ENCODE measurements at places on chromosomes 13 and 19. TPM values are rescaled to one million over a fixed set of nuclear protein-coding genes. Genes with fewer than 3 reads are reported as not detected.

GRCh38 chr13:24893863-24894262 lies 129.9 kb downstream of the RNF17 start:
- no peak for DNase-seq

DNA sequence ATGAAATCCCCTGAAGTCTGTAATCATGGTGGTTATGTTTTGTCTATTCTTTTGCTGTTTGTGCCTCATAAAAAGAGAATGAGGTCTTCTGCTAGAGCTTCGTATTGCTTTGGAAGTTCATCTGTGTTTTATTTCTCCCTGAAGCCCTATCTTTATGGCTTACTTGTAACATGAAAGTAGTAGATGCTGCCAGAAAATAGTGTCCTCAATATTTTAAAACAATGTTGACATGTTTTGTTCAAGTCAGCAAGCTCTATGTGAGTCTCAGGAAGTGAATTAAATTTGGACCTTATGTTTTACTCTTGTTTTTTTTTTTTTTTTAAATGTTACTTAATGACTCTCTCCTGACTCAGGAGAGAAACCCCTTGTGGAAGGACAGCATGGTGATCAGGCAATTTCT lies 130.5 kb downstream of the B3GLCT start:
- DNase-seq = no peak

GRCh38 chr13:106377931-106378662 lies 157.4 kb downstream of the EFNB2 start:
- DNase-seq = no peak

- DNase-seq = no peak
Observed at GRCh38 chr13:77056886-77057285, 29.9 kb upstream of the FBXL3 start.

- no peak for DNase-seq
Observed at GRCh38 chr13:25231517-25231916, 55.8 kb downstream of the MTMR6 start.

DNA sequence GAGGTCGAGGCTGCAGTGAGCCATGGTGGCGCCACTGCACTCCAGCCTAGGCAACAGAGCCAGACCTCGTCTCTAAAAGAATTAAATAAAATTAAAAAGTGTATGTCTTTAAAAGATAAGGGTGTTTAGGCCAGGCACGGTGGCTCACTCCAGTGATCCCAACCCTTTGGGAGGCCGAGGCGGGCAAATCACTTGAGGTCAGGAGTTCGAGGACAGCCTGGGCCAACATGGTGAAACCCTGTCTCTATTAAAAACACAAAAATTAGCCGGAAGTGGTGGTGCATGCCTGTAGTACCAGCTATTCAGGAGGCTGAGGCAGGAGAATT lies 7.5 kb upstream of the SDHAF1 start:
- no peak for DNase-seq

DNA sequence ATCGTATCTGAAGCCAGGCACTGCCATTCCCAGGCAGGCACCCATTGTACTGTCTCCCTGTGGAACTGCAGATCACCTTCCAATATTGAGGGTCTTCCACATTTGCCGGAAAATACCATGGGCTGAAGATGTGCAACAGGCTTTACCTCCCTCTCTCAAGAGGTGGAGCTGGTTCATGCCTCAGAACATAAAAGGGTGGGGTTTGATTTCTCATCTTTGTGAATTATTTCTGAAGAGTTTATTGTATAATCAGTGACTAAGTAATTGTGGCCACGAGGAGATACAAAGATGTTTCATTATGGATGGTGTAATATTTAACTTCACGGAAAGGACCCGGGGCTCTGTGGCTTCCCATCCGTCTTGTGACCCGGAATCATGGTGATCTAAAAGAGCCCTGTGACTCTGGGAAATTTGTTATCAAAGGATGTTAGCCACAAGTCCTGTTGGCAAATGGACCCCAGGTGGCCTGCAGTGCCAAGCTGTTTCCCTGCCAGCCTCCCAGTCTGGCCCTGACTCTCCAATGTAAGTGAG lies 230.5 kb downstream of the LACC1 start:
- DNase-seq = no peak

DNA sequence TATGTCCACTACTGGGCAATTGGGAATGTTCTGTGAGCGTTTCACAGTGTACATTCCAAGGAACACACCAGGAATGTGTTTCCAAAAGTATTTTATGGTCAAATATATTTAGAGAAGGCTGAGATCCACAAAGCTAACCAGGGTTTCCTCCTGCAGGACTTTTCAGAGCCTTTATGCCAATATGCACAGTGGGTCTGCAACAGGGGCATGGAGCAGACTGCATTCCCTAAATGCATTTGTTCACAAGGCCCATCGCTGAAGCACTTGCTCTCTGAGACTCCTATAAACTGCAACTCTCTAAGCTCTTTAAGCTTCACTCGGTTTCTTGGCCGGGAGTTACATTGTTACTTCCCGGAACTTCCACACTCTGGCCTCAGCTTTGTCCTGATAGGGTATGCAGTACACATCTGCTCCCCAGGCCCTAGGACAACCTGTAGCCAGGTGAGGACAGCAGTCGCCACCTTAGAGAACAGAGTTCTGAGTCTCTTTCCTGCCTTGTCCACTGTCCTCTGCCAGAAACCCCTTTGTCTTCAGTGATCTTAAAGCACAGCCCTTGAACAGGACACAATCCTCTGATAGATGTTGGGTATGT lies 33.5 kb downstream of the FBN3 start:
- no peak for DNase-seq

DNA sequence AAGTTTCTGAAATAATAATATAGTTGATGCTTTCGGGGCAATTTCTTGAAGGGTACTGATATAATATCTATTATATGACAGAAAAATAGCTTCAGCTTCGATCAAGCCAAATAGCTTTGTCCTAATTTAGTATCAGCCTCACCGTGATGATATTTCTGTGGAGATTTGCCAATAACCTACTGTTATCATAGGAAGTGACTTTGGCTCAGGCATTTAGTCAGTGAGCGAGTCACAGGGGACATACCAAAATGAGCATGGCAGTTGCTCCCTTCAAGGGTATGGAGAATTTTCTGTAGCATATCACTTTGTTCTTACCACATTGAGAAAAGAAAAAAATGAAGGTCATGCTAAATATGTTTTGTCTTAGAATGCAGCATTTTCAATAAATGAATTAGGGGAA lies 767.6 kb upstream of the SLITRK1 start:
- DNase-seq = no peak

- no peak for DNase-seq
Observed at GRCh38 chr13:43389983-43390382, 366.6 kb downstream of the DNAJC15 start.

- DNase-seq = no peak
Observed at GRCh38 chr19:46753420-46754155, 7.3 kb upstream of the STRN4 start.

GRCh38 chr13:97477844-97478243 lies 43.9 kb downstream of the RAP2A start:
- DNase-seq = no peak

DNA sequence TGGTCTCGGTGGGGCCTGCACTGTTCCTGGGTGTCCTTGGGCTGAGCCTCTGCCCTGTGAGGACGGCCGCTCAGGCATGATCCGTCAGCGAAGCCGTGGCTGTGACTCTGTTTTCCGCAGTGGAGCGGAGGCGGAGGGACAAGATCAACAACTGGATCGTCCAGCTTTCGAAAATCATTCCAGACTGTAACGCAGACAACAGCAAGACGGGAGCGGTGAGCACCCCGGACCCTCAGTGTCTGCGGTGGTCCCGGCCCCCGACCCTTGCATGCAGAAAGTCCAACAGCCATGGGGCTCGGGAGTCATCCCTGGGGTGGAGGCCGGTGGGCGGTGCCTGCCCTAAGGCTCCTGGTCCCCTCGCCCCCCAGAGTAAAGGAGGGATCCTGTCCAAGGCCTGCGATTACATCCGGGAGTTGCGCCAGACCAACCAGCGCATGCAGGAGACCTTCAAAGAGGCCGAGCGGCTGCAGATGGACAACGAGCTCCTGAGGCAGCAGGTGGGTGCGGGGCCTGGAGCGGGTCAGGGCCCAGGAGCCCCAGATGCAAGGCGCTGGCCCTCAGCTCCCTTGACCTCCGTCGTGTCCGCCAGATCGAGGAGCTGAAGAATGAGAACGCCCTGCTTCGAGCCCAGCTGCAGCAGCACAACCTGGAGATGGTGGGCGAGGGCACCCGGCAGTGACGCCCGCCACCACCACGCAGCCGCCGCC lies 3.6 kb upstream of the HAMP start:
- DNase-seq = no peak

DNA sequence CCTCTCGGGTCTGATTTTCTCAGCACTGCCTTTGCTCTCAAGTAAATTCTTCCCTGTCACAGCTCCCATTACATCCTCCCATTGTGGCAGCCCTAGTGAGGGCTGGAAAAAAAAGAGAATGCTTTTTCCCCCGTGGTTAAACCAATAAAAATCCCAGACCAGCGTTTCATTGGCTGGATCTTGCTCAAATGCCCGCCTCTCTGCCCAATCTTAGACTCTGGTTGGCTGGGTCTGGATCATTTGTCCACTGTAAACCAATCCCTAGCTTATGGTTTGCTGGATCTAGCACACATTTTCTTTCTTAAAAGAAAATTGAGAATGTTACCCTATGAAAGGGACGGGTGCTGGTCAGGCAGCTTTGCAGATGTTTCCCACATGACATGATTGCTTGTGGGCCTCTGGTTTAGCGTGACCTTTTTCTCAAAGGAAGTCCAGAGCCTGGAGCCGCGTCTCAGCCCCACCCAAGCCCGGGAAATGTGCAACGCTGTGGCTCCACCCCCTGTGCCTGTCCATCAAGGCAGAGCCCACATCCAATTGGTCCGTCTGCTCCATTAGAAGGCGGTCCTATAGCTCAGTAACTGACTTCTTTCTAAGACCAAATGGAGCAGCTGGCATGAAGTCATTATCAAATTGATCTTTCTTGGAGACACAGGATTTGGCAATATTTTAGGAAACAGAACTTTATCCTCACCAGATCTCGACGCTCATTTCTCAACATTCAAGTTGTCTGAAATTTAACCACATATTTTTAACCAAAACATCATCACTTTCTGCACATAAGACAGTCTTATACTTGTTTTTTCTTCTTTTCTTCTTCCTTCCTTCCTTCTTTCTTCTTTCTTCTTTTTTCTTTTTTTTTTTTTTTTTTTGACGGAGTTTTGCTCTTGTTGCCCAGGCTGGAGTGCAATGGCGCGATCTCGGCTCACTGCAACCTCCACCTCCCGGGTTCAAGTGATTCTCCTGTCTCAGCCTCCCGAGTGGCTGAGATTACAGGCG lies 2.6 kb upstream of the MCEMP1 start:
- DNase-seq = no peak

- DNase-seq = no peak
Observed at GRCh38 chr19:310141-310651, 19.0 kb upstream of the PLPP2 start.

DNA sequence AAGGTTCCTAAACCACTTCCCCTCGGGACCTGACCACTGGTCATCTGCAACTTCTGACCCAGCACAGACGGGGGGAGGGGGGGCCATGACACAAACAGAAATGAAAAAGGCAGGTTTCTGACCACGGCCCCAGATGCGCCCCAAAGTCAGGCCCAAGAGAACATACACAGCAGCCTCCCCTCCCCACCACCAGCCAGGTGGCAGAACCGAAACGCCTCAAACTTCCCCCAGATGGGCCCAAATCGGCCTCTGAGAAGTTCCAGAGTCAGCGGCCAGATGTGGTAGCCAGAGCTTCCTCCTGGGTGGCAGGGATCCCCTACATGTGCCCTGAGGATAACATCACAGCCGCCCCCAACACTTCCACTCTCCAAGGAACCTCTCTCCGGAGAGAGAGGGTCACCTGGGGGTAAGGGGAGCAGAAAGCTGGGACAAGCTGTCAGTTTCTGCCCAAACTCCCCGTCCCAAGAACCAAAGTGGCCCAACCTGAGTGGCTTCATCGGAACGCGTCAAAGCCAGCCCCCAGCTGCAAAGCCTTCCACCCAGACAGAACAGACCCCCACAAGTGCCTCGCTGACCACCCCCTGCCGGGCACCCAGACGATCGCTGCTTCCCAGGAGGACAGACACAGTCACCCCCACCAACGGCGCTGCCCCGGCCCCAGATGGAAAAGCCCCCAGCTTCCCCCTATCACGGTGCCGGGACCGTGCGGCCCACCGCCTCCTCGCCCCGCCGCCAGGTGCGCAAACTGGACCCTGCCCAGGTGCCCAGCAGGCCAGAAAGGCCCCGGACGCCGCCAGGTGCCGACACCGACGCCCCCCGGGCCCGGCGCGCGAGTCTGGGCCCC lies 800 bp downstream of the ELL start:
- no peak for DNase-seq

DNA sequence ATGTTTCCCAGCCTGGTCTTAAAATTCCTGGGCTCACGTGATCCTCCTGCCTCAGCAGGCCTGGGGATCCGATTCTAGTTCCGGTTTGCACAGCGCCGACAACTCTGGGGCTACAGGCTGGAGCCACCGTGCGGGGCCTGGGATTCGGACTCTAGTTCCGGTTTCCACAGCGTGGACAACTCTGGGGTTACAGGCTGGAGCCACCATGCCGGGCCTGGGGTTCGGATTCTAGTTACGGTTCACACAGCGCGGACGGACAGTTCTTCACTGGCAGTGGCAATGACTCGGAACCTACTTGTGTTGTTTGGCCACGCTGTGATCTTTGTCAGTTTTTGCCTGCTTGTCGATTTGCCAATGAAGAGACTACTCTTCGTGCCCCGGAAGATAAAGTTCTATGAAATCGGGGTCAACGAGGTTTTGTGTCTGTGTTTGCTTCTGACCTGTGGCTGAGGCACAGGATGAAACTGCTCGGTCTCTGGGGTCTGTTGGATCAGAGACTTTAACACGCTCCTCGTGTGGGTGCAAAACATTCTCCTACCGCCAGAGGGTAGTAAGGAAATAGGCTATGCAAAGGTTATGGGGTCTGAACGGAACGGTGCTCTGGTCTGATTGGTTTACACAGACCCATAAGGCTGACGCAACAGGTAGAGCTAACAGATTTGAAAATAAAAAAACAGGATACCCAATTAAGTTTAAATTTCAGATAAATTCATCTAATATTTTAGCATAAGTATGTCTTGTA lies 12.1 kb upstream of the ZSCAN1 start:
- peak; percentile 42 for DNase-seq

- no peak for DNase-seq
Observed at GRCh38 chr13:40311356-40312101, 354.9 kb downstream of the FOXO1 start.

DNA sequence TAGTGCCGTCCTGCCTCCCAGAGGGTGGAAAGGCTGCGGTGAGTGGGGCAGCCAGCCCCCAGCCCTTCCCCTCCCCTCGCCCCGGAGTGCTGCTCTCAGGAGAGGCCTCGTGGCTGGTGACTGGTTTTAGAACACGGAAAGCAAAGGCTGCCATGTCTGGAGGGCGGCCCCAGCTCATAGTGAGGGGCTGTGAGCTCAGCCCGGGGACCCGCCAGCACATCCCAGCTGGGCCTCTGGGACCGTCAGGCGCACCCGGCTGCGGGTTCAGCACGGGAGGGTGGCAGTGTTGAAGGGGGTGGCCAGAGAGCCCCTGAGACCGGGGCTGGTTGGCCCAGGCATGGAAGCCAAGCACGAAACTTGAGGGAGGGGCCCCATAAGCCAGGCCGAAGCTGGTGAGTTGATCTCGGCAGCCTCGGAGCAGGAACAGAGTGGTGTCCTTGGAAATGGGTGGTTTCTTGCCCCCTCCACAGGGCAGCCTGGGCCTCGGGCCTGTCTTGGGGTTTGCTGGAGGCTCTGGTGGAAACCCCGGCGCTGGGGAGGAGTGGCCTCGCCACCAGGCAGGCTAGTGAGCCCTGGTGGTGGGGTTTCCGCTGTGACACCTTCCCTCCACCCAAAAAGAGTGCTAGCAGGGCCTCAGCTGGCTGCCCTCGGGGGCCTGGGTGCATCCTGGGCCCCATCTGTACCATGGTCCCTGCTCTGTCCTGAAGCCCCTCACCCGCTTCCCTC lies 157.7 kb downstream of the KDM4B start:
- no peak for DNase-seq

FGF14 gene
- 0.14 TPM for total RNA-seq

ZNF211 gene
- total RNA-seq = 12.5 TPM

ZNF208 gene
- 7.7 TPM for total RNA-seq

KANK2 gene
- total RNA-seq = 647 TPM

SHANK1 gene
- total RNA-seq = 1.6 TPM

CUL4A gene
- 112 TPM for total RNA-seq

Data from thoracic aorta (tissue), 2 donors.